Left renal pelvis (tissue), 4 donors: ENCODE measurements at places on chromosomes 12 and 14.

DNA sequence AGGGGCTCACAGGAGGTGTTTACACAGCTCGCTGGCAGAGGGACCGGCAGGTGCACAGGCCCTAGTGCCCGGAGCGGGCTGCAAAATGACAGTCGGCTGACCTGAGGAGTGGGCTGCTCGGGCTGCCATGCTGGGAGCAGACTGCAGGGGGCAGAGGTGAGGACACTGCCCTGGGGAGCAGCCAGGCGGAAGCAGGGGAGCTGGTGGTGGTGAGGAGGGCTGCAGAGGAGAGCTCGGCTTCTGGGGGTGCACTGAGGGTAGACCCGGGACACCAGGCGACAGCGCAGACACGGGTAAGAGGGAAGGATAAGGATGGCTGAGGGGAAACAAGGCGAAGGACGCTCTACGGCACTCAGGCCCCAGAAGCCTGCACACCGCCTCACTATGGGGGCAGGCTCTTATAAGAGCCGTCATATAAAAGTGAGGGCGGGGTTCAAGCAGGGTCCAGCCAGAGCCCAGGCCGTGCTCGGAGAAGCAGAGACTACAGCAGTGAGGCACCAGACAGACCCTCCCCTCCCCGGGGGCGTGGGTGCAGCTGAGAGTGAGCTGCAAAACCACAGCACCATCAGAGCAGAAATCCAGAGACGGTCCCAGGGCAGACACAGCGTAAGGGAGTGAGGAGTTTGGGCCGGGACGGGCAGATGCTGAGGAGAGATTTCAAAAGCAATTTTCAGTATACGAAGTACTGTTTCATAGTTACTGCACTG lies 62.5 kb downstream of the CCDC88C start:
- no peak for DNase-seq

DNA sequence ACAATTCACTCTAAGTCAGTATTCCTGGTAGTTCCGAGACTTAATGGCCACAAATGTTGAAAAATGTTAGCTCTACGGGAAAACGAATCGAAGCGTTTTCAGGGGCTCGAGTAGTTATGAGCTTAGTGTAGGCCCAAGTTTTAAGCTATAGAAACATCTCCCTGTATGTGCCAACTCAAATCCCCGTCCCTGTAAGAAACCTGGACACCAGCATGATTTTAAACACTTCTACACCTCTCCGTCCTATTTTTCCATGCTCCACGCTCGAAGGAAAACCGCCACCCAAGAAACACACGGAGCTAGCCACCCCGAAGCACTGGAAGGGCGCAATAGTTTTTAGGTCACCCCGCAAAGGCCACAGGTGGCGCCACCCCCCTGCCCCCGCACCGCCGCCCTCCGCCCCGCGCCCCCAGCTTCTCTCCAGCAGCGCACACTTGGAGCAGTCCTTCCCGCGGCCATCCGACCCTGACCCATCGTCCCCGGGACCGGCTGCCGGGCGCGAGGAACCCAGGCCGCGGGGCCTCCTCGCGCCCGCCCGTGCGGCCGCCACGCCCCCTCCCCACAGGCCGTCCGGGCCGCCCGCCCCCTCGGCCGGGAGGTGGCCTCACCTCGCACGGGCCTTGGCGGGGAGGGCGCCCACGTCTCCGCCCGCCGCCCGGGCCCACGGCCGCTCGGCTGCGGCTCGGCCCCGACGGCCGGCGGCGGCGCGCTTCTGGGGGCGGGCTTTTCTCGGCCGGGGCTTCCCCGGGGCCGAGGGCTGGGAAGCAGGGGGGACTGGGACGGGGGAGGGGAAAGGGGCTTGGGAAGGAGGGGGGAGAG lies 522 bp downstream of the R3HDM2 start:
- DNase-seq = no peak

DNA sequence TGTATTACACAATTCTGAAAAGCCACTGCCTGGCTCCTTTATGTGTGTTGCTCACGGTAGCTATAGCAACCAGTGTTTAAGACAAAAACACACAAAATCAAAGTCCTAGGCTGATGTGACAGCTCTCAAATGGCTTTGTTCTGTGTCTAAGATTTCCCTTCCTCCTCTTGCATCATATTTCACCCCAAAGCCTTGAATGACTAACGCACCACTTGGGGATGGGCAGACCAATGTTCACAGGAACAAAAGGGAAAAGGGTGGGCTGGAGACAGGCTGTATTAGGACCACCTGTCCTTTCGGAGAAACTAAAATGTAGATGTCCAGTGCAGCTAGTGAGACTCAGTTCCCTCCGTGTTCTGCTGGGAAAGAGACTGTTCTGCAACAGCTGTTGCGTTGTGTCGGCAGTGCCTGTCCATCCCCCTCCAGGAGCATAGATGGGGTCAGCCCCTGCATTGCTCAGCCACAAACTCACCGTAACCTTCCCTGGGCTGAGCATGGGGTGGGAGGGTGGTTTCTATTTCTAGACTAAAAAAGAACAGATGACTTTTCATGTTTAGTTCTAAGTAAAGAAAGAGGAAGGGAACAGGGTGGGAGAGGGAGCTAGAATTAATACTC lies 26.8 kb upstream of the DAAM1 start:
- DNase-seq = peak; percentile 45

- DNase-seq = no peak
Measured at GRCh38 chr12:41967668-41968500, 176.8 kb downstream of the GXYLT1 start.

DNA sequence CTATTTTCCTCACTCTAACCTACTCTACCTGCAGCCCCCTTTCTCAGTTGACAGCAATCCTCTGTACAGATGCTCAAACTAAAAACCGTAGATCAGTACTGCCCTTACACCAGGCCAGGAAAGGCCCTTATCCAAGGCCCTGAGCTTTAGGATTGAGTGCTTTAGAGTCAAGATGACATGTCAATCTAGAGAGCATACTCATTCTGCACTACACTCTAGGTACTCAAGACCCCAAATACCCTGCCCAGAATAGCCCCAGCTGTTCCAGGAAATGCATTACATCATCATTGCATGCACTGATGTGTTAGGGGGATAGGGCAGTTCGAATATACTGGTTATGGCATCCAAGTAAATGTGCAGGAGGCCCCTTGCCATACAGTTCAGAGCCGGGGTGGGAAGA lies 3.5 kb upstream of the PHLDA1 start:
- DNase-seq = no peak

- no peak for DNase-seq
Measured at GRCh38 chr14:22407033-22407432, 182.0 kb downstream of the DAD1 start.

- no peak for DNase-seq
Measured at GRCh38 chr12:49487605-49488004, 51.2 kb upstream of the KCNH3 start.

GRCh38 chr12:54356951-54357356 lies 7.3 kb downstream of the GPR84 start:
- DNase-seq = no peak

DNA sequence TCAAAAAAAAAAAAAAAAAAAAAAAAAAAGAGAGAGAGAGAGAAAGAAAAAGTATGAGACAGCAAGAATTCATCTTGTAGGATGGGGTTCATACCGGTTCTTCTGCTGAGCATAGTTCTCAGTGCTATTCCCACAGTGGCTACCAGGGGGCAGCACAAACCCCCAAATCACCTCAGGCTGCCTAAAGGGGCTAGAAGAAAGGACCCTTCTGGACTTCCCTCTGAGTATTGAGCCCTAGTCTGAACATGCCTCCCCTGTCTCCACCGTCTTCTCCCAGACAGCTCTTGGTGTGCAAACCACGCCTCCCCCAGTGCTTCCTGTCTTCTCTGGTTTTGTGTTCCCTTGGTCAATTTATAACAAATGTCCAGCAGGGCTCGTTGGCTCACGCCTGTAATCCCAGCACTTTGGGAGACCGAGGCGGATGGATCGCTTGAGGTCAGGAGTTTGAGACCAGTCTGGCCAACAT lies 31.3 kb upstream of the SMUG1 start:
- peak; percentile 85 for DNase-seq

- DNase-seq = no peak
Measured at GRCh38 chr12:54012631-54013409, 4.0 kb downstream of the HOXC8 start.

- no peak for DNase-seq
Measured at GRCh38 chr14:21987937-21988336, 314.3 kb upstream of the OR4E1 start.

- no peak for DNase-seq
Measured at GRCh38 chr12:104551-105081, 38.0 kb downstream of the IQSEC3 start.

DNA sequence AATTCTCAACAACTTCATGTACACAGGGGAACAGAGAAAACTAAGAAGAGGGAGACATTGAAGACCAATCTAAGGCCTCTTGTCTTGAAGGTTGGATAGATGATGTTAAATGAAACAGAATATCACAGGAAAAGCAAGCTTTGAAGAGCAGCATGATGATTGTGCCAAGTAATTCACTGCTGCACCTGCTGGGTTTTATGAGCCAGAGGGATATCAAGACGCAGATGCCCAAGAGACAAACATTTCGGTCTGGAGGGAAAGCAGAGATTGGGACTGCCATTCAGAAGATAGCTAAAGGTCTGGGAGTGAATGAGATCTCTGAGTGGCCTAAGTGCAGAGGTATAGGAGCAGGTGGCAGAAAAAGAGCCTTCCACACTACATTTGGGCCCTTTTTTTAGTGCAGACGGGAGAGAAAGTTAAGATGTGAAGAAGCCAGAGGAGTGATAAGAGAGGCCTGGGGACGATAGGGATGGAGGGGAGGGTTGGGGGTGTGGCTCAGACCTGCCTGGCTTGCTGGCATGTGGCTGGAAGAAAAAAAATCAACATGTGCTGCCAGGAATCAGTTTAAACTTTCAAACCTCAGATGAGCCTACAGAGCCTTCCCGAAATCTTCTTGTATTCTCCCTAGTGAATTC lies 200.6 kb downstream of the AEBP2 start:
- DNase-seq = no peak

DNA sequence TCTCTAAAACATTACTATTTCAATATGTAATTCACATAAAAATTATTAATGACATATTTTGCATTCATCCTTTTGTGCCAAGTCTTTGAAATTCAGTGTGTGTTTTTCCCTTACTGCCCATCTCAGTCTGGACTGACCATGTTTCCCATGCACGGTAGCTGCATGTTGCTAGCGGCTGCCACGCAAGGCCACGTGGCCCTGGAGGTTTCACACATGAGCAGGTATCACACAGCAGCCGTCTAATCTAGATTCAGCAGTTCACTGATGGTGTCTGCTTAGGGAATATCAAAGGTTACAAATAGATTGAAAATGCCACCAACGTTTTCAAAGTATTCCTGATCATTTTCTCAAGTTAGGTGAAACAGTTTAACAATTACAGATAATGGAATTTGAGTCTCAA lies 234.8 kb upstream of the FKBP4 start:
- no peak for DNase-seq

GRCh38 chr14:75205591-75205990 lies 29.2 kb upstream of the TMED10 start:
- DNase-seq = no peak

DNA sequence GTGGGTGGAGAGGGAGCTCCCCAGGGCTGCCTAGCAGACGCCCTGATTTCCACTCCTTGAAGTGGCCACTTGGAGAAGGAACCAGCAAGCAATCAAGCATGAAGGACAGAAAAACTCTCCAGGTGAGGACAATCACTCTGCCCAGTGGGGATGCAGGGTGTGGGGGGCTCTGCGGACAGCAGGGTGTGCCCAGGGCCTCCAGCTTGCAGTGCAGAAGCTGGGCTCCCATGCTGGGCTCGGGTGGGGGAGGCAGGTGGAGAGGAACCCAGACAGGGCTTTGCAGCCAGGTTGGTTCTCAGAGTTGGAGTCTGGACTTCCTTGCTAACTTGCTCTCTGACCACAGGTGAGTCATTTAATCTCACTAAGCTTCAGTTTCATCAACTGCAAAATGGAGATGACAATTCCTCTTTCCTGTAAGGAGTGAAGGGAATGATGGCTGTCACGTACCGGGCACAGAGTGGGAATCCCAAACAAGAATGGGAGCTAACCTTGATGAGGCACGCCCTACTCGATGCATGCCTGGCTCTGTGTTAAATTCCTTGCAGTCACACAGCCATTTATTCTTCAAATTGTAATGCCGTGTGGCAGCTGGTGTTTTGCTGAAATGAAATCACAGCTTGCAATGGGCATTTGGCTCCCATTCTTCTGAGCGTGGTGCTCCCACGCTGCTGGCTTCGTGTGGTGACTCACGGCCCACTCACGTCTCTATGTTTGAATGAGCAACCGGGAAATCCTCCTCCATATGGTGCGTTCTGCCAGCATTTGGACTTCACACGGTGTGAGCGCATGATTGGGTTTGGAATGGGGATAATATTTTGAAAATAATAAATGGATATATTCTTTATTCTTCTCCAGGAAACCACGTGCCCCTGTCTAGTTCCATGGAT lies 75.2 kb downstream of the PRIMA1 start:
- DNase-seq = no peak

DNA sequence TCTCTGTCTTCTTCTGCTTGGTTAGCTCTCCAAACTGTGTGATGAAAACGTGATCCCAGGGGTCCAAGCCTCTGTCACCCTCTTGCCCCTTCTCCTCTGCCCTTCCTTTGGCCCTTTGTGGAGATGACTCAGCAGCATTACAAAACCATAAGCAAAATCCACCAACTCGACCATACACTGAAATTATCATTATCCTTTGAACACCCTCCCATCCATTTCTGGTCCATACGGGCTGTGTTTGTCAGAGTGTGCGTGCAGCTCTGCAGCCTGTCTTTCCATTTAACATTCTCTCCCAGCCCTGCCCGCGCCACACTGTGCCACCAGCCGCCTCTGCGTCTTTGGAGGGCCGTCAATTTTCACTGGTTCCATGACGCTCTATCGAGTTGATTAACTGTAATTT lies 69.2 kb downstream of the SLC25A47 start:
- no peak for DNase-seq

GRCh38 chr12:29582677-29583272 lies 85.3 kb upstream of the OVCH1 start:
- DNase-seq = no peak

GRCh38 chr12:70815971-70816391 lies 104.6 kb downstream of the PTPRR start:
- DNase-seq = no peak

- no peak for DNase-seq
Measured at GRCh38 chr14:22613106-22613695, 15.1 kb downstream of the ABHD4 start.

DNA sequence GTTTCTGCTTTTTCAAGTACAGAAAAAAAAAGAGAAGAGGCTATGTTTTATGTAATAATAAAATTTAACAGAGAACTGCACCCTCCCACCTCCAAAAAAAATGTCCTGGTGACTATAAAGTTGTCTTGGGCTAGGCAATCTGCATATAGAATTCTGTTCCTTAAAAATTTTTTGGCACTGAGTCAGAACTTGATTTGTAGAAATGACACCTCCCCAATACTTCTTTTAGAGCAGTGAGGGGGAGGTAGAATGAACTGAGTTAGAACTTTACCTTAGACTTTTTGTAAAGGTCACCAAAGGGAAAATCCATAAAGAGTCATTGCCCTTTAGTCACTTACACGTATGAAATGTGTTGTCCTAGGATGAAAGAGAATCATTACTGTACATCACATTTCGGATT lies 80.0 kb downstream of the BTG1 start:
- DNase-seq = no peak
